Mesothelial cell of epicardium (in vitro differentiated cells): ENCODE measurements at places on chromosomes 12 and 14.
A peak's percentile ranks its signal among the peaks of the same experiment; 100 is the strongest.

- no peak for DNase-seq
Measured at GRCh38 chr12:95102916-95103671, 29.7 kb upstream of the NR2C1 start.

DNA sequence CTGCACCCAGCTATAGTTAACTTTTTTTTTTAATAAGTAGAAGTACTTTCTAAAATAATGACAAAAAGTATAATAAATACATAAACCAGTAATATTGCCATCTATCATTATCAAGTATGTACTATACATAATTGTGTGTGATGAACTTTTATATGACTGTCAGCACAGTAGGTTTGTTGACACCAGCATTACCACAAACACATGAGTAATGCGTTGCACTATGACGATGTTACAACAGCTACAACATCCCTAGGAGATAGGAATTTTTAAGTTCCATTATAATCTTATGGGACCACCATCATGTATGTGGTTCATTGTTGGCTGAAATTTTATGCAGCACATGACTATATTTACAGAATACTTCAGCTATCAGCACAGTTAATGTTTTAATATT lies 62.9 kb upstream of the VSX2 start:
- DNase-seq: no peak

DNA sequence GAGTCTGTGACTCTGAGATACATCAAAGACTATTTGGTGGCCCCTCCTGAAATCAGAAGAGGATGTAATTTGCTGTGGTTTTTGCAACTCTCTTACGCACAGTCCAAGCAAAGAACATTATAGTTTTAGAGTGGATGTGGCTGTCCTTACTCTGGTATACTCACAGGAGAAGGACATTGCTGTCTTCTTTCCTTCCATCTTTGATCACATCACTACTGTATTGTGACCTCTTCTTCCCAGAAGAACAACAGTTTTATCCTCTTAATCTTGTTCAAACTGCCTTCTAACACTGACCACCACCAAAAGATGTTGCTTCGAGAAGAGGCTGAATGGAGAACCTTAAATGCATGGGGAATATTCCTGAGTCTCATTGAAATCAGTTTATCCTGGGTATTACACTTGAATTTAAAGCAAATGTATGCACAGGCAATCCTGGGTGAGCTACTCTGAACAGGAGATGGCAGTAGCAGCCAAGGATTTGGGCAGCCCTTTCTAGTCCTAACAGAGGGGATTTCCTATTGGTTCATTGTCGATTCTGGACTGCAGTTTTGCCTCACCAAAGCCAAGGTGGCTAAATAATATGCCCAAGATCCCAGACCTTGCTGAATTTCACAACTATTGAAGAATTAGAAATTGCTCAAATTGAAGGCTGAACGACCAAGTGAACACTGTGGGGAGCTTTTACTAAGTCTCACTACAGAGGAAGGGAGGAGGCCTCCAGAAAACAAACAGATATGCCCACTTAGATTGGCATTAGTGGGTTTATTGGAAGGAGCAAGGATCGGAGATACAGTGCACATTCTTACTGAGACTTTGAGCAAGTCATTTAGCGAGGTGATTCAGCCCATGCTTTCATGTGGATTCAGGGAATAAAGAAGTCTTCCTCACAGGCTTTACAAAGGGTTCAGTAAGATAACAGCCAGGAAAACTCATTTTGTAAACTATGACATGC lies 282.8 kb downstream of the PAWR start:
- DNase-seq: peak; percentile 73

DNA sequence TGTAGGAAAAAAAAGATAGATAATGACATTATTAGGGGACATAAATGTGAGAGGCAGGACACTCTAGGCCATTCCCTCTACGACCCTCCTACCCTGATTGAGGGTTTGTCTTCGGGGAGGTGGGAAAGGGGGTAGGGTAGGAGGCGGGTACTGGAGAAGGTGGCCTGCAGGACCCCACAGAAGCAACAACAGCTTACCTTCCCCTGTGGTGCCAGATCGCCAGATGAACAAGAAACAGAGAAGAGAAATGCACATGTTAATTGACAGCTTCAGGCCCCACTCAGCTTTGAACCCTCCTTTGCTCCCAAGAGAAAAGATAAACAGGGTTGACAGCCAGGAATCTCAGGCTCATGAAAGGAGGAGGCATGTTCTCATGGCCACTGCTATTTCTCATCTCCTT lies 4.8 kb downstream of the PHB2 start:
- DNase-seq: no peak

- peak; percentile 37 for DNase-seq
Measured at GRCh38 chr12:121060149-121061001, 21.3 kb upstream of the OASL start.

DNA sequence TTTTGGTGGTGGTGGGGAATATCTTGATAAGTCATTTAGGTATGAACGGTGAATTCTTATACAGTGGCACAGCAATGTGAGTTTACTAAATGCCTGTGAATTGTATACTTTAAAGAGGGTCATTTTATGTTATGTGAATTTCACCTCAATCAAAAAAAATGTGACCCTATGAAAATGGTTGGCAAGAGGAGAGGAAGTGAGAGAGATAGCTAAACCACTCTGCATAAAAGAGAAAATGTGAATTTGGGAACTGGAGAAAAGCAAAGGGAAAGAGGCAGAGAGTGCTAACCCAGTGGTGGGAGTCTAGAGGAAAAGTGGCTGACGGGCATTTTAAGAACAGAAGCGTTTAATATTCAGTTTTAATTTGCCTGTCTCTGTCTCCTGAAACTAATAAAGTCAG lies 93.8 kb downstream of the SLC38A6 start:
- no peak for DNase-seq

GRCh38 chr12:39990122-39991101 lies 115.5 kb downstream of the SLC2A13 start:
- no peak for DNase-seq

- no peak for DNase-seq
Measured at GRCh38 chr12:30976206-30976605, 49.7 kb downstream of the TSPAN11 start.

- no peak for DNase-seq
Measured at GRCh38 chr12:62466018-62466593, 520 bp upstream of the MON2 start.

DNA sequence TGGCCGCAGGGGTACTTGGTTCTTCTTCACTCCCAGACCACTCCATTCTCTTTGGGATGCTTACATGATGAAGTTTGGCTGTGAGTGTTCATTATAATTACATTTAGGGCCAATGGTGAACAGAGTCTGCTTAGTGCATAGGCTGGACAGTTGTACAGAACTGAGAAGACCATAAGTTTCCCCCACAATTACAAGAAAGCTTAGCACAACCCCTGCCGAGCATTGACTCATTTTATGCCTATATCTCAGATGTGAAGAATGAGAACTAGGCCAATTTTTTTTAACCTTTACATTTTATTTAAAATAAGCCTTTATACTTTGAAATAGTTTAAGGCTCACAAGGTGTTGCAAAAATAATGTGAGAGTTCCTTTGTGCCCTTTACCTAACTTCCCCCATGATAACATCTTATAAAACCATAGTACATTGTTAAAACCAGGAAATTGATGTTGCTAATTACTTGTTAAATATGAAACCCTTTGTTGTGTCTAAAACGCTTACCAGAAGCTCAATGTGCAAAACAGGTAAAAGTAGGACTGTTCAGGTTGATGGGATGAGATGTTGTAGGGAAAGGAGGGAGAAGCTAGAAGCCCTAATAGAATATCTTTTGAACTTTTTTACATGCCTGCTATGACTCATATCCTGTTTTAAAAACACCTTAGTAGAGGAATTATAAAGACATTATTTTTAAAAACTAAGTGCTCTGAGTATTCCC lies 47.2 kb downstream of the ALDH1L2 start:
- no peak for DNase-seq

- DNase-seq: no peak
Measured at GRCh38 chr12:59580050-59580449, 15.8 kb upstream of the SLC16A7 start.

GRCh38 chr14:84453307-84453950 lies 1076.5 kb upstream of the FLRT2 start:
- DNase-seq: no peak

- DNase-seq: no peak
Measured at GRCh38 chr12:64825143-64826021, 935 bp downstream of the TBC1D30 start.

DNA sequence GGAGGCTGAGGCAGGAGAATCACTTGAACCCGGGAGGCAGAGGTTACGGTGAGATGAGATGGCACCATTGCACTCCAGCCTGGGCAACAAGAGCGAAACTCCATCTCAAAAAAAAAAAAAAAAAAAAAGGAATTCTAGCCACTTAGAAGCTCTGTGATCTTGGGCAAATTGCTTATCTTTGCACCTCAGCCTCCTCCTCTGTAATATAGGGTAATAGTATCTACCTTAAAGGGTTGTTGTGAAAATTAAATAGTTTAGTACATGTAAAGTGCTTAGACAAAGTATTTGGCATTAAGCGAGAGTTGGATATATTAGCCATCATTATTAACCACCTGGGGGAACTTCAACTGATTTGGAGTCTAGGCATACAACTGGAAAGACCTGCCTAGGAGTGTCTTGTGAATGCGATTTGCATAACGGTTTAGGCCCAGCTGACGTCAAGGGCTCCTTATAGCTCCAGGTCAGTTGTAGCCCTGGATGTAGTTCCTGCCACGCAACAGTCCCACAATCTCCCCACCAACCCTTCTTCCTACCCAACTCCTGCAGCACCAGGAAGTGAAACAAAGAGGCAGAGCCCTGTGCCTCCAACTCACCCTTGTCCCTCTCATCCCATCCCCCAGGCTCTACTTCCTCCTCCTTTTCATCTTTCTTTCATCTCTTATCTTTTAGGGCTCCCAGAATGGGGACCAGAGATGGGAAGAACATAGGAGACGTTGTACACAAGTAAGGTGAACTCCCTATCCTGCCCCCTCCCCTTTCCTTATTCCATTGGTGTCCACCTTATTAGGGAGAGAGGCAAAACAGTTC lies 2.1 kb upstream of the IL23A start:
- DNase-seq: no peak

DNA sequence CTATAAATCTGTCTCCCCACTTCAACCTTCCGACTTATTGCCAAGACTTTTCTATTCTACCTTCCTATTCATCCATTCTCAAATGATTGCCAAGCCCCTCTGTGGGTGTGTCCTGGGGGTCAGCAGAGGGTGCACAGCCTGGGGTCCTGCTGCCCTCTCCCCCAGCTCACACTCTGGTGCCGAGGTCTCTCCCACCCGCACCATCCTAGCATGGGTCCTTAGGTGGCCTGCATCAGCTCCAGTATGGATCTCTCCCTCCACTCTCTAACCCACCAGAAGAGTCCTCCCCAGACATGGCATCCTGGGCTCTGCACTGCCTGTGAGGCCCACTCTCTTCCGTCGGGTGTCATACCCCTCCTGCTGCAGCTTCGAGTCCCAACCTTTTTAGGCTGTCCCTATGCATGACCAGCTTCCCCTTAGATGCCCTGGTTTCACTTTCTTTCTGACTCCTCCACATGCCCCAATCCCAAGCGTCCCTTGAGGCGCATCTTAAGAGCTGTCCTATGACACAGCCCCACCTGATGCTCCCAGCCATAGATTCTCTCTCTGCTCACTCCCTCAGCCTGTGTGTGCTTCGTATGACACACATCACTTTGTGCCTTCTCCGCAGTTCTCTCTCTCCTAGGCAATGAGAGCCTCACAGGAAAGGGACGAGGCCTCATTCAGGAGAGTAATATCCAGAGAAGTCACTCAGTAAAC lies 43.9 kb downstream of the GIT2 start:
- DNase-seq: no peak

DNA sequence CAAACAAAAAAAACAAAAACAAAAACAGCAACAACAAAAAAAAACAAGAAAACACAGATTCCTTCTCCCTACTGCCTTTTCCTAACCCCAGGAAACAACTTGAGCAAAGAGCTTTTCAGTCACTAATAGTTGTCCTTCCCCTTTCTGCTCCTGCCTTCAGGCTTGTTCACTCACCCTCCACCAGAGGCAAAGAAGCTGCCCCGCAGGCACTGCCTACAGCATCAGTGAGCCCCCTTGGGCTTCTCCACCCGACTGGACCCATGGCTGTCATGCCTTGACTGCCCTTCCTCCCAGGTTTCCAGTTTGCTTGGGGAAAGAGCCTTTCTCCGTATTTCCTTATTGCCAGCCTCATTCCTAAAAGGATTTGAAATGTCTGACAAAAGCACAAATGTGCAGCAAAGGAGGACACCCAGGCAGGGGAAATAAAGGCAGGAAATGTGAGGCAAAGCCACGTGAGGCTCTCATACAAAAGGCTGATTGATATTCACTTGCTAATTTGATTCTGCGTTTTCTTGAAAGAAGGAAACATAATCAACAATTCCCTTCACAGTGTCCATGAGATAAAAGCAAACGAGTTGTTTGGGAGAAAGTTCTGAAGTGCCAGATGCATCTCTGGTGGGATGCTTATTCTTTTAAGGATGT lies 85.7 kb downstream of the GPATCH2L start:
- no peak for DNase-seq

DNA sequence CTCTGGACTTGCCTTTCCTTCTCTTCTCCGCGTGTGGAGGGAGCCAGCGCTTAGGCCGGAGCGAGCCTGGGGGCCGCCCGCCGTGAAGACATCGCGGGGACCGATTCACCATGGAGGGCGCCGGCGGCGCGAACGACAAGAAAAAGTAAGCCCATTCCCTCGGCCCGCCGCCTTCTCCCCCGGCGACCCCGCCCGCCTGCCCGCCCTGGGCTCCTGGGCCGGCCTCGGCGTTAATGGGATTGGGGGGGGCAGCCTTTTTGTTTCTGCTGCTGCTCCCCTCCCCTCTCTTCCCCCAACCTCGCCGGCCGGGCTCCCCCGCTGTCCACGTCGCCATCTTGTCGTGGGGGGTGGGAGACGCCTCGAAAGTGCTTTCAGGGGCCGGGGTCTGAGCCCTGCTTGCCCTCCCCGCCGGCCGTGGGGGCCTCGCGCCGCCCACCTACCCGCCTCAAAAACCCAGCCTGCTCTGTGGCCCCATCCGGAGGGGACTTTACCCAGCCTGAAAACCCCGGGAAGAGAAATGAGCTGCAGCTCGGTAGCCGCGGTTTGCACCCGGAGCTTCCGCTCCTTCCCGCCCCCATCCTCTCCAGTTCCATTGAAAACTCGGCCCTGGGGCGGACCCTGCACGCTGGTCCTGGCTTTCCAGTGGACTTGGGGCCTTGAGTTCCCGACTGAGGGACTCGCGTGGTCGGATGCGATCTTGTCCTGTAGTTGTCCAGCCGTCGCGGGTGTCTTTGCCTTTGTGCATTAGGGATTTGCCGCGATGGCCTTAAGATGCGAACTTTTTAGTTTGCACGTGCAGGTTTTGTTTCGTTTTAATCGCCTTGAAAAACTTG lies 598 bp downstream of the HIF1A start:
- peak; percentile 50 for DNase-seq
